ENCODE measurements at places on chromosomes 4 and X. TPM values are rescaled to one million over a fixed set of nuclear protein-coding genes. Genes with fewer than 3 reads are reported as not detected.

The TSPAN6 gene
- 42.8 TPM for total RNA-seq

The DUX4 gene
- not detected for total RNA-seq

The PPP4R3C gene
- total RNA-seq: not detected

The PRR32 gene
- not detected for total RNA-seq

The ARMCX4 gene
- 0.57 TPM for total RNA-seq

The USP51 gene
- 0.57 TPM for total RNA-seq

The TLR6 gene
- 1.8 TPM for total RNA-seq

The MAGEC3 gene
- total RNA-seq: not detected

The PROM1 gene
- total RNA-seq: 0.47 TPM

The USP17L22 gene
- not detected for total RNA-seq

The AIFM1 gene
- 69.0 TPM for total RNA-seq

The MAGEH1 gene
- 6.7 TPM for total RNA-seq

The MAGEB2 gene
- not detected for total RNA-seq

The FGG gene
- total RNA-seq: 5.5 TPM

The TBX22 gene
- total RNA-seq: not detected

The TMEM187 gene
- 7.2 TPM for total RNA-seq

The AWAT2 gene
- not detected for total RNA-seq

The PCYT1B gene
- total RNA-seq: not detected

The COL4A5 gene
- total RNA-seq: 7.9 TPM

The NWD2 gene
- not detected for total RNA-seq

The PLXNB3 gene
- 3.6 TPM for total RNA-seq

The ARHGEF38 gene
- not detected for total RNA-seq

The IDS gene
- 110 TPM for total RNA-seq

The CITED1 gene
- 1.5 TPM for total RNA-seq

The SUPT20HL1 gene
- total RNA-seq: not detected

The CT45A2 gene
- not detected for total RNA-seq

The SPANXD gene
- not detected for total RNA-seq

Measured in A549 treated with GW870086 at 1 μM for 4 hours (cell line).